Activated T-cell treated with anti-CD3 and anti-CD28 coated beads, Interleukin-2, amount 50 U/mL, for 72 hours (primary cell): ENCODE measurements at places on chromosomes 16 and 17. TPM values are rescaled to one million over a fixed set of nuclear protein-coding genes. Genes with fewer than 3 reads are reported as not detected.

DNA sequence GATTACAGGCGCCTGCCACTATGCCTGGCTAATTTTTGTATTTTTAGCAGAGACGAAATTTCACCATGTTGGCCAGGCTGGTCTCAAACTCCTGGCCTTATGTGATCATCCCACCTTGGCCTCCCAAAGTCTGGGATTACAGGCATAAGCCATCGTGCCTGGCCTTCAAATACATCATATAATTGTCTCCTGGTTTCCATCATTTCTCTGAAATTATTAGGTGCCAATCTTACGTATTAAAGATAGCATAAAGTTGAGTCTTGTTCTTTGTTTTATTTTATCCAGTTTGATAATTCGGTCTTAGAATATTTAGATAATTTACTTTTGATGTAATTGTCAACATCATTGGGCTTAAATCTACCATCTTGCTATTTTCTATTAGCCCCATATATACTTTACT lies 32.8 kb upstream of the TMEM92 start:
- no peak for DNase-seq

DNA sequence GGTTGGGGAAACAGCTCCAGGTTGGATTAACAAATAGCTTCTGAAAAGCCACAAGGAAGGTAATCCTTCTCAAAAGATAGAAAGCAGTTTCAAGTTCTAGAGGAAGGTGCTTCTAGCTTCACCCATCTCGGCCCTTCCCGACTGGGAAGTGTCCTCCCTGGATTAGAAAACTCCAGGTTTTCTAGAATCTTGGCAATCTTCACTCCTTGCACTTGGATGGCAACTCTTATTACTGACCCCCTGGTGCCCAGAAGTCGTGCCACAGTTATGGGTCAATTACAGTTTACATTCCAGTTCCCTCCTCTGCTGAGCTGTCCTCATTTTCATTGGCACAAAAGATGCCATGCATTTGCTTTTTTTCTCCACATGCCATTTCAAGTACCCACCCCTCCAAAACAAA lies 65.6 kb downstream of the SMG6 start:
- DNase-seq, result no peak

GRCh38 chr17:80774643-80775281 lies 216.9 kb upstream of the CHMP6 start:
- no peak for DNase-seq

GRCh38 chr16:86611525-86611855 lies 33.1 kb downstream of the FOXL1 start:
- no peak for DNase-seq

DNA sequence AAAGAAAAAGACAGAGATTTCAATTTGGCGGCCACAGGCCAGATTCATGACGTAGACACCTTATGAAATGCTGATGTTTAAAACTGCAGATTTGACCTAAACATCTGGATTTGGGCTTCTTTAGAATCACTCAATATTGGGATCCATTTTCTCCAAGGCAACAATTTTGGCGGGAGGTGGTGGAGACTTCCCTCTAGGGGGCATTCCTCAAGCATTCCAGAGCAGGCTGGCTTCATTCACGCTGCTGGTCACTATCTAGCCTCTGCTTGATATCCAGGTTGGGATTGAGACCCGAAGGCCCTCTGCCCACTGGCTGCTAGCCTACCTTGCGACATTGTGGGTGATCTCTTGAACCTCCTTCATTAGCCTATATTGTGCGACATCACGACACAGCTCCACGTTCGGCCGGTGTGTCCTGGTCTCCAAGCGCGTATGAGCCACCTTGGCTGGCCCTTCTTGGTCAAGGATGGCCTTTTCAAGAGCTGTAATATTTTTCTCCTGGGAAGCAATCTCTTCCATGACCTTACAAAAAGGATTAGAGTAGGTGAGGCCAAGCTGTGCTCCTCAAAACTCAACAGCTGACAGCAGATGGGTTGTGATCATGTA lies 24.5 kb downstream of the FBXO39 start:
- no peak for DNase-seq

GRCh38 chr17:17440938-17441675 lies 35.7 kb upstream of the MED9 start:
- no peak for DNase-seq

DNA sequence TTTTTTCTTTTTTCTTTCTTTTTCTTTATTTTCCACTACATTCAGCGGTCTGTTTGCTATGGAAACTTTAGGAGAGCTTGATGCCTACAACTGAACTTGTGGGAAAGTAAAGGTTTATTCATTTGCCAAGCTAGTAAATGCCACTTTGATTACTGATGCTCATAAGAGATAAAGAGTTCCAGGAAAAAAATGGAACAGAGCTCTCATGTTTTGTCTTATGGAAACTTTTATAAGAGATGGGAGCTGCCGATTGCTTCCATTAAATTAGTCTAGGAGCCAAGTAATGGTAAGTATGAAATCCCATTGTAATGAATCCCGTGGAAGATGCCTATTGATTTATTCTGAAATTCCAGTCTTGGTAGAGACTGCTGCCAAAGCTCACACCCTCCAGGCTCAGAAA lies 7.1 kb downstream of the ANKFN1 start:
- no peak for DNase-seq

DNA sequence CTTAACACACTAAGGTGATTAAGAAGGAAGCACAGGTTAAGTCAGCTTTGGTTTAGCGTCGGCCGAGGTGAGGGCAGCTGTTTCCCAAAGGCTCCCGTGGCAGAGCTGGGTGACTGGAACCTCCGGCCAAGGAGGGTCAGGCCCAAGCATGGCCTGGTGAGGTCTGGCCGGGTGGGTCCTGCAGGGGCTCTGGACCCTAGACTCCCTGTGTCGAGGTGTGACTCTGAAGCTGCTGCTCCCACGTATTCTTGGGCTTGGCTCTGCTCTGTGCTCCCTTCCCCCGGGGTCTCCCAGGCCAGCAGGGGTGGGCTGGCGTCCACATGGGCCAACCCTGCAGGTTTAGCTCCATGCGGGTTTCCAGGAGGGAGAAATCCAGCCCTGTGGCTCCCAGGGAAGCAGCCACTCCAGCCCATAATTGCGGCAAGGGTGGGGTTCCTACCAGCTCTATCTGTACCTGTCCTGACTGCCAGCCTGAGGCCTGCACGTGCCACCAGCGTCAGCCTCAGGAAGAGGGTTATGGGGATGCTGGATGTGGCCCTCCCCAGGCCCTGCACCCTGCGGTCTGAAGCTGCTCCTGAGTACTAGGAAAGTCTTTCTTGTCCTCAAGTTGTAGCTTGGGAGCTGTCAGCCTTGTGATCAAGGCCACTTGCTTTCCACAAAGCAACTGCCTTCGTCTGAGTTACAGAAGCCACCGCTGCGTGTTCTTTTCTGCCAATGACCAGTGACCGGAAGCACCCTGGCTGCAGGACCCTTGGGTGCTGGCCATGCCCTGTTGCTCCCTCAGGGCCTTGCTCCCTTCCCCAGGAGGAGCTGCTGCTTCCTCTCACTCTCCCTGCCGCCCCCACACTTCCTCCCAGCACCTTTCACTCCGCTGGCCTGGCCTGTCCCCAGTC lies 4.8 kb downstream of the CDK5R1 start:
- DNase-seq, result peak; percentile 58

- DNase-seq, result no peak
Observed at GRCh38 chr16:81277541-81278080, 37.2 kb upstream of the GAN start.

The C1QBP gene
- total RNA-seq, result 206 TPM

The ZNF423 gene
- not detected for total RNA-seq

The PPP1R1B gene
- not detected for total RNA-seq

The SBK1 gene
- total RNA-seq, result 7.0 TPM

The ITGAX gene
- total RNA-seq, result 146 TPM

The CD68 gene
- 28.1 TPM for total RNA-seq
